ENCODE measurements at places on chromosomes 6 and 20.
A peak's percentile ranks its signal among the peaks of the same experiment; 100 is the strongest.

DNA sequence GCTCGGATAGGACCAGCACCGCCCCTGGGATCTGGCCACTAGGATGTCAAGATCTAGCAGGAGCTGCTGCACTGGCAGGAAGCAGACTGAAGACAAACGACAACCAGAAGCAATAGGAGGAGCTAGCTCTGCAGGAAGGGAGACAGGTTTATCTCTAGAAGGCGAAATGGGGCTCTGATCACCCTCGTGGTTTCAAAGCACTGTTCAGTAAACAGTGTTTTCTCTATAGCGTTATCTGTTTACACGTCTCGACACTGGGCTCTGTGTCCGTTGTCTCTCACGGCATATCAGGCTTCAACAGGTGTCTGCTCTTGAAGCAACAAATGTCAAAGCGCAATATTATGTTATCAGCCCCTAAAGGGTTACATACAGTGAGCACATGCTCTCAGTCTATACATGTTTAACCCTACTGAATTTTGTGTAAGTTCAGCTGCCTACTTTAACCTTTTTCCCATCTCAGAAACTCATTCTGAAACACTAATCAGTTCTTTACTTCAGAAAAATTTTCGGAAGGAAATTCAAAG, 23.8 kb downstream of the TMEM14B start:
- no peak overlapping the region for H3K27ac ChIP-seq
- H3K36me3 ChIP-seq: no peaks in the 10 kb centered on the region
- H3K4me3 ChIP-seq: no peak overlapping the region
- no peak for DNase-seq
- no peaks in the 10 kb centered on the region for H3K27me3 ChIP-seq
- no peaks in the 10 kb centered on the region for H3K4me1 ChIP-seq

GRCh38 chr20:32542259-32542615, 42.9 kb downstream of the NOL4L start:
- no peak overlapping the region for H3K27ac ChIP-seq
- no peak for DNase-seq
- no peaks in the 10 kb centered on the region for H3K36me3 ChIP-seq
- H3K4me1 ChIP-seq: no peaks in the 10 kb centered on the region
- peaks cover 5% of the 10 kb centered on the region for H3K27me3 ChIP-seq
- H3K4me3 ChIP-seq: no peak overlapping the region

DNA sequence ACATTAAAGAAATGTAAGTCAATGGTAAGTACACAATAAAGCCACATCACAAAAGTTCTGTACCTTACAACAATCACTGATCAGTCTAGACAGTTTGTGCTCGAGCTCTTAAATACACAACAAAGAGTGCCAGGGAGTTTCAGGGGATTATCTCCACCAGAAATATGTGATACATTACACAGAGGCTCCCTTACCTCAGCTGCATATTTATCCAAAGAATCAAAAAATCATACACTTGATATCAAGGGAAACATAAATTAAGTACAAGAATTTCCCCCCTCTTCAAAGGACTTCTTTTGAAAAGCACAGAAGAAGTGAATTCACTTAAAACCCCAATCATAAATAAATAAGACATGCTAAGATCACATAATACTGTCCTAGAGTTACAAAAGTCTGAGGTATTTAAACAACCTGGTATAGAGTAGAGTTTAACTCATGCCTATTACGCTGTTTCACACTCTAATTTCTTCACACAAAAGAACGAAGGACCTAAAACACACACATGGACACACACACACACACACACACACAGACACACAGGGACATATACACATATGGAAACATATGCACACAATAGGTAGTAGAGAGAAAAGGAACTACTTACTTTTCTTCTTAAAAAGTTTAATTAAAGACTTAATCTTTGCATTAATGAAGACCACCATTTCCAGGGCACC, 528 bp downstream of the NHSL1 start:
- no peak for DNase-seq
- no peaks in the 10 kb centered on the region for H3K36me3 ChIP-seq
- no peaks in the 10 kb centered on the region for H3K27me3 ChIP-seq

DNA sequence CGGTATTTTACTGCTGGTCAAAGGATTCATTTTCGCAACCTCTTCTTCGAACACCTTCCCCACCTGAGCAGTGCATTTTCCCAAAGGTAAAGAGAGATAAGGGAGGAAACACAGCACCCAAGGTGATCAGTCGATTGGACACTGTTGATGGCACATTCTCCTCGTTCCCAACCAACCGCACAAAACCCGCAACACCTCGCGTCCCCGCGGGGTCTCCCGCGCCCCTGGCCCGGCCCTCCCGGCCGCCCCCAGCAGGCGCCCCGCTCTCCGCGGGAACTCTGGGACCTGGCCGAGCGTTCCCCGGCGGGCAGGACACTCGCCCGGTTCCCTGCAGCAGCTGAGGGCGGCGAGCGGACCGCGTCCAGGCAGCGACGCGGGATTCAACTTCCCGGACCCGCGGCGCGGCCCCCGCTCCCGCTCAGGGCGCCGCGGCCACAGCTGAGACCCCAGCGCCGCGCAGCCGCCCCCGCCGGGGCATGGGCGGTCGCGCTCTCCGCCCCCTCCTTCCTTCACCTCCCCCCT, 506 bp downstream of the RGS17 start:
- H3K27ac ChIP-seq: no peak overlapping the region
- peaks cover 15% of the 10 kb centered on the region for H3K4me1 ChIP-seq
- peak overlapping the region; percentile 80 for H3K4me3 ChIP-seq
- no peaks in the 10 kb centered on the region for H3K36me3 ChIP-seq

DNA sequence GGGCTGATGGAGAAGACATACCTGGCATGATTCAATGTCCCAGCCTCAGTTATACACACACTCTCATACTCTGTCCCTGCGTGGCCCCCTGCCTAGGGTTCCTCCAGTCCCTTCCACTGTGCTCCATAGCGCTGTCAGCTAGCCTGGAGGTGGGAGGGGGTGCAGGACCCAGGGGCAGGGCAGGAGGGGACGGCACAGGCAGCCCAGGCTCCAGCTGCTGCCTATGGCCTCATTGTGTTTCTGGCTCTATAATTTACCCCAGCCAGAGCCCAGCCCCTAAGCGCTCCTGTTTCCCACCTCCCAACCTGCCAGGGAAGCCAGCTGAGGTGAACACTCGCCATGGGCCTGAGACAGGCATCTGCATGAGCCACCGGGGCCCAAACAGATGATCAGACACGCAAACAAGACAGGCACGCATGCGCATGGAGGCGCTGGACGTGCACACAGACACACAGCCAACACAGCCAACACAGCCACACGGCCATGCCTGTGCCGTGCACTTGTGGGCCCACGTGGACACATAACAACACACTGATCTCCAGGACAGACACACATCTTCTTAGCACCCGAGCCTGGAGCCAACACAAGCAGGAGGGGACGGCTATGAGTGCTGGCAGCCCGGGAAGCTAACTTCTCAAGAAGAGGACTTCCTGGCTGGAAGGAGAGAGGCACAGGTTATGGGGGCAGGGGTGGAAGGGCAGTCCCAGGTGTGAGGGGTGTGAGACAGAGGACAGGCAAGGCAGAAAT, 124.9 kb downstream of the GRM4 start:
- peak; percentile 77 for DNase-seq
- no peak overlapping the region for H3K4me3 ChIP-seq
- no peak overlapping the region for H3K27ac ChIP-seq
- peaks cover 10% of the 10 kb centered on the region for H3K27me3 ChIP-seq
- no peaks in the 10 kb centered on the region for H3K36me3 ChIP-seq
- H3K4me1 ChIP-seq: no peaks in the 10 kb centered on the region

DNA sequence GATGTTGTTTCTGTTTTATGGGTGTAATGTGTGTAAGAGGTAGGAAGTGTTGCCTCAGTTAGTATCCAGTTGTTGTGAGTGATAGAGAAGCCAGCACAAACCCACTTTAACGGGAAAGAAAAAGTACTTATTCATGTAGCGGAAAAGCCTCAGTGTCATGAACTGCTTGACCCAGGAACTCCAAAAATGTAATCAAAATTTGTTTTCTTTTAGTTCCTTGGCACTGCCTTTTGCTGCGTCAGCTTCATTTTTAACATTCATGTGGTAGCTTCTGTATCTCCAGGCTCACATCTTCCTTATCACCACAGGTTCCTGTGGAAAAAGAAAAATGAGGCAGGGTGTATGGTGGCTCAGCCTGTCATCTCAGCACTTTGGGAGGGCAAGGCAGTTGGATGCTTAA, 46.4 kb upstream of the CCDC28A start:
- no peaks in the 10 kb centered on the region for H3K36me3 ChIP-seq
- H3K4me1 ChIP-seq: peaks cover 13% of the 10 kb centered on the region
- H3K27ac ChIP-seq: no peak overlapping the region
- H3K27me3 ChIP-seq: no peaks in the 10 kb centered on the region
- no peak for DNase-seq

- no peak overlapping the region for H3K27ac ChIP-seq
- no peak overlapping the region for H3K4me3 ChIP-seq
- H3K27me3 ChIP-seq: peaks cover 35% of the 10 kb centered on the region
Observed at GRCh38 chr6:142679907-142680700, 264.9 kb downstream of the HIVEP2 start.

DNA sequence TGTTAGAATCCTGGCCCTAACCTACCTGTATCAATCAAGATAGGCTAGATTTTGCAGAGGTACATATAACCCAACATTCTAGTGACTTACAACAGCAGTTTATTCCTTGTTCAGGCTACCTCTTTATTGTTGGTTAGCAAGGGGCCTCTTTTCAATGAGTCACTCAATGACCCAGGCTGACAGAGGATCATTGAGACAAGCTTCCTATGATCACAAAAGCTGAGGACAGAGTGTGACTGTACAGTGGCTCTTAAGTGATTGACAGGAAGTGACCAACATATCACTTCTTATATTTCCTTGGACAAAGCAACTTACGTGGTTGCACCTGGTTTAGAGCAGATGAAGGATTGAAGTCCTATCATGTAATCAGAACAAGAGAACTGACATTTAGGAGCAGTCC, 740.9 kb downstream of the FRK start:
- no peaks in the 10 kb centered on the region for H3K27me3 ChIP-seq
- no peaks in the 10 kb centered on the region for H3K36me3 ChIP-seq
- no peak overlapping the region for H3K27ac ChIP-seq
- H3K4me3 ChIP-seq: no peak overlapping the region
